ENCODE measurements at places on chromosomes 12 and 14.

DNA sequence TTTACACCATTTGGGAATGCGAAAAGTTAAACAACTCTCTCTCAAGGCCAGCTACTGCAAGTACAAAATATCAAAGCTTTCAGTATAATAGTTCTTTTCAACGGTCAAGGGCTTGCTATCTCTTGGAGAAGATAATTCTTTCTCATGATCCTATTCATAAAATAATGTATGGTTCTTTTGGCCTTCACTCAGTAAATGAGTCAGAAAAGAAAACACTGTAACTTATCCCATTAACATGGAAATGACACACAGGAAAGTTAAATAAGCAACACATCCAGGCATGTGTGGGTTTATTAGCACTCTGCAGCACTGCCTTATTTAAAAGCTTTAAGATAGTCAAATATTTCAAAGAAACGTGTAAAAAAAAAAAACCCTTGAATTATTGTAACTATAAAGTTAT, 36.9 kb downstream of the ZFC3H1 start:
- no peak for DNase-seq

- no peak for DNase-seq
These were observed 23.7 kb upstream of the TDRD9 start for GRCh38 chr14:103904493-103905107.

DNA sequence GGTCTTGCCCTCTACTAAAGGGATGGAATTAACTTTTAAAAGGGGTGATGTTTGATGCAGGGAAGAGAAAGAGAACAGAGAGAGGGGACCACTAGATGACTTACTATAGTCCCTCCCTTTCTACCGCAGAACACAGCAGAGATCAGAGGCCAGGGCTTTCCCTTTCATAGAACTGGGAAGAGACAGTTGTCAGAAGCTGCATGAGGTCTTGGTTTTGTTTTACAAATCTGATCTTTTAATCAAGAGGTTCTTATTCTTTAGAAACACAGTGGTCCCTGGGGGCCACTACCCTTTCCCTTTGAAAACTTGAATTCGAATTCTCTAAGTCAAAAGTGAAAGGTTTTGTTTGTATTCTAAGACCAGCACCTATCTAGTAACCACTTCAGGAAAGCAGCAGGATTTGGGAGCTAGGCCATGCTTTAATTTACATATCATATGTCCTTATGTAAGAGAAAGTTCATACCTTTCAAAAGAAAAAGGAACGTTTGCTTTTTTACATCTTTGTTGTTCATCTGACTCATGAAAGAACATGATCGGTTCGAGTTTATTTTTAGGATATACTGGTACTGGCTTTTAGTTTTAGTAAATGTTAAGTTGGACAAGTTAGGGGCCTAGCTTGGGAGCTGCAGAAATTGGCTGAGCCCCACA, 6.3 kb downstream of the FBXL14 start:
- DNase-seq, result no peak

DNA sequence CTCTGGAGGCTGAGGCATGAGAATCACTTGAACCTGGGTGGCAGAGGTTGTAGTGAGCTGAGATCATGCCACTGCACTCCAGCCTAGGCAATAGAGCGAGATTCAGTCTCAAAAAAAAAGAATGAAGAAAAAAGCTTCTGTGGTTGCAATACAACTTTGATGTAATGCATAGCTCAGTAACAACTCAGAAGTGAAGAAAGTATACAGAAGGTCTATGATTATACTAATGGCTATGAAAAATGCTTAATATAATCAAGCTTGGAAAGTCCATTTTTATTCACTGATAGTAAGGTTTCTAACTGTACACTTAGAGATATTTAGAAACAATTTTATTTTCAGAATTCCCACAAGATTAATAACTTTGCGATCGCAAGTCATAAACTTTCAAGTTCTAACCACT, 88.2 kb upstream of the FRMD6 start:
- no peak for DNase-seq

DNA sequence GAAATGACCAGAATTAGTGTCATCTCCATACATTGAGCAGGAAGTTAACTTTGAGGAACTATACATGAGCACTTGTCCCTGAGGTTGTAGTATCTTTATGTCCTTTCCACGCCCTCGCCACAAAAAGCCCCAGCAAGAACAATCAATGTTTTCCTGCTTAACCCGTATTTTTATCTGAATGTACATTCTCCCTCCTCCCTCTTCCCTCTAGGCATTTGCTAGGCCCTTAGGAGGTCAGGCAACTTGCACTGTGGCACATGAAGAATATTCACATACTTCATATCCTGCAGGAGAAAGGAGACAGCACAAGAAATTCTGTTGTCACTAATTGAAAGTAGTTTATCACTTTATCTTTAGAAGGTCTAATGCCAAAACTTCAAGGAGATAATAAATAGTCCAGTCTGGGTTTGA, 18.1 kb upstream of the DUSP6 start:
- DNase-seq, result no peak

GRCh38 chr12:104457746-104458693, 1.3 kb downstream of the CHST11 start:
- DNase-seq, result no peak

Data from substantia nigra (tissue), 51 donors.